ENCODE measurements at places on chromosomes 3 and 15. TPM values are rescaled to one million over a fixed set of nuclear protein-coding genes. Genes with fewer than 3 reads are reported as not detected.

DNA sequence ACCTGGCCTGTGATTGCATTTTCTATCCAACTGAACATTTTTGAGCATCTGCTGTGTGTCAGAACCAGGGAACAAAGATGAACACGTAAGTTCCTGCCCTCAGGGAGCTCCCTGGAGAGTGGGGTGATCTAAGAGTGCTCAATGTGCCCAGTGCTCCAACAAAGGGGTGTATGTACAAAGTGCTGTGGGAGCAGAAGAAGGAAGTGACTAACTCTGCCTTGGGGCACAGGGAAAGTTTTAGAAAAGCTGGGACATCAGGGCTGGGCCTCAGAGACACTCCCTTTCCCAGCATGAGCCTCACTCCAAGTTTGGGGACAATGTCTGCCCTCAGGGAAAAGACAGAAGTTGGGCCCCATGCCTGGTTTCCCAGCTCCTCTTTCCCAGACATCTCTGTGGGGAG is 27.6 kb upstream of the BNC1 start:
- no peak for DNase-seq

DNA sequence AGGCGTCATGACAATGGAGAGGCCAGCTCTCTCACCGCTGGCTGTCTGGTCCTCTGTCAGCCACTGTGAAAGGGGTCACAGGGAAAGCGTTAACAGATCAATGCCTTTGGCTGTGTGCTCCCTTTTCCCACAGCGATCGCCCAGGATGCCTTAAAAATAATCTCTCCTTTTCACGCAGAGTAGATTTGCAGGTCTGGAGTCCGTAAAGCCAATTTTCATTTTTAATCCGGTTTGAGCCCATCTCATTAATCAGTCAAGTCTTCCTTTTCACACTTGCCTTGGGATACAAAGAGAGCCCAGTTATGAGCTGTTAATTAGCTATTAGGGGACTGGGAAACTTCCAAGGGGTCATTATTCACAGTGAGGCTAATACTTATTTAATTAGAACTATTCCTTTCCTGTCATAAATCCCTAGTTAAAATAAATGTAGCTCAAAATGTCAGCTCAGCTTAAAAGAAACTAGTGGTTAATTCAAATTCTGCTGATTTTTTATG is 104.3 kb upstream of the RASGRP1 start:
- no peak for DNase-seq

DNA sequence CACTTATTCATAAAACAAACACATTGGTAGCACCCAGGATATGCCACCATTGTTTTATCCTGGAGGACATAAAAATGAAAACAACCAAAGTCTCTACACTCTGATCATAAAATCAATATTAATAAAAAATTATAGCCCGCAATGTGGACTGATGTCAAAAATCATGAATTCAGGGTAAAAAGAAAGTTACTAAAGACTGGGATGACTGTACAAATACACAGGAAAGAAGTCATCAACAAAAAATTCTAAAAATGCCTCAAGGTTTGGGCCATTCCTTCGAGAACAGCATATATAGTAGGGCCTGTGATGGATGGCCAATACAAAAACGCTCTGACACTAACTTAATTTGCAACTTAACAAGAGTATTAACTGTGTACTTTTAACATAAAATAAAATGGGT is 76.8 kb downstream of the THBS1 start:
- DNase-seq, result peak; percentile 26

BLOC1S6 gene
- 87.2 TPM for total RNA-seq

SEMA3F gene
- 0.32 TPM for total RNA-seq

- no peak for DNase-seq
Observed at GRCh38 chr3:113193288-113193687, 18.1 kb upstream of the BOC start.

AVEN gene
- total RNA-seq, result 37.1 TPM

DNA sequence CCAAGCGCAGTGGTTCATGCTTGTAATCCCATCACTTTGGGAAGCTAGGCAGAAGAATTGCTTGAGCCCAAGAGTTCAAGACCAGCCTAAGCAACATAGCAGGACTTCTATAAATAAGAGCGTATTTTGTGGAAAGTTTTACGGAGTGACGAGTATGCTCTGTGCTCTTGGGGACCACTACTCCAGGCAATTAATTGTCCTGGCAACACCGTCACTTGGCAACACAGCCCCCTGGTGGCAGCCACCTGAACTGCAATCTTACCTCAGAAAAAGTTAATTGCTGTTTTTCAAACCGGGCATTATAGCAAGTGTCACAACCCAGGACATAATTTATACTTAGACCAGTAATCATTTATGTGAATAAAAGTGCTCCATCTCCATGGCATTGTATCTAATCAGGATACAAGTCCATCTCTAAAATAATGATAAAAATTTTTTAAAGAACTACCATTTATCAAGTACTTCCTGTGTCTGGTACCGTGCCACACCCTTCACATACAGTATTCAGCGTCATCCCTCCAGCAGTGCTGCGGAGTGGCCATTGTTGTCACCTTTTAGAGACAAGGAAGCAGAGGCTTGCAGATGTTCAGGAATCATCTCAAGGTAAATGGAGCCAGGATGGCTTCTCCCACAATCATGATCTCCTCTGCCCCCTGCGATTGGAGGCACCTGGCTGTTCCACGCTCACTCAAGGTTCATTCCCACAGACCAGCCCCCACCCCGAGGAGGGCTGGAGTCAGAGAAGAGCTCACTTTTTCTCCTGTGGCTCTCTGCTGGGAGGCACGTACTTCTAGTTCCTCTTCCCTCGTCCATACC is 34.5 kb downstream of the PLA2G4D start:
- peak; percentile 51 for DNase-seq

DNA sequence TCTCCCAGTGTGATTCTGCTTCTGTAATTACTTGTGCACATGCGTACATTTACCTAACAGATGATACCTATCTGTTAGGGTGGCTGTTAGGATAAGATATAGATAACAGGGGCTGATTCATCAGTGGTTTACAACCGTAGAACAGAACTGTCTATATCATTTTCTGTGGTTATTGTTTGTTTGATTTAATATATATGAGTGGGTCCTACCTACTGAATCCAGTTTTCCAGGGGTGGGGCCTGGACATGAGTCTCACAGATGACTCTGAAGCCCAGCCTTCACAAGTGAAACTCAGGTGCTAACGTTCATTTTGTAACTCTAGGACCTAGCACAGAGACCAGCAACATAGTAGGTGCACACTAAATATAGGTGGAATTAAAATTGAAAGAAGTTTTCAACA is 10.4 kb upstream of the ACAP2 start:
- DNase-seq, result no peak

DNA sequence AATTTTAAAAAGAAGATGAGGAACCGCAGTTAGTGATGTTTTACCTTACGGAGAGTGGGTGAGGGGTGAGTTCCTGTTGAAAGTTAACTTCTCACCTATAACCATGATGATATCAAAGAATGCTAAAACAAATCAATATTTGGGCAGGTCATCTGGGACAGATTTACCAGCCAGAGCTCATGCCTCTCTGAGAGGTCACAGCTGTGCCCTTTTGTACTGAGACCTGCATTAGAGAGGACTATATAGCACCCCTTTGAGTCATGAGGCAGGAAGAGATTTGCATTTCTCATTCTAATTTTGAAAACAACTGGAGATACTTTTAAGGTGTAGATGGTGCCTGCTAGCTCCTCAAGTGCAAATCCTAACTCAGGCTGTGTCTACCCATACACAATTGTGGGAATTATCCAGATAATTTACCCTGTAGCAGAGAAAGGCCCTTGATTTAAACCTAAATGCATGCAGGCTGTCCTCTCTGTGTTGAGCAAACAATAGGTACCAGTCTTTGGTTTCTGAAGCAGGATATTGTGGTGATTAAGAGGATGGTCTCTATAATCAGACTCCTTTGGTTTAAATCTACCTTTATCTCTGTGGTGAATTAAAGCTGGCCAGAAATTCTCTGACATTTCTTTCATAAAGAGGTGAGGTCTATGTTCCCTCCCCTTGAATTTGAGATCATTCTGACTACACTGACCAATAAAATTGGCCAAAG is 5.8 kb upstream of the TM4SF4 start:
- peak; percentile 40 for DNase-seq
